Right ventricle myocardium superior (tissue), 1 donor: ENCODE measurements at places on chromosomes 5 and 9.

- no peak for DNase-seq
Observed at GRCh38 chr5:177967221-177967887, 28.7 kb downstream of the PROP1 start.

GRCh38 chr9:96038914-96039313, 163.4 kb downstream of the ERCC6L2 start:
- peak; percentile 14 for DNase-seq

DNA sequence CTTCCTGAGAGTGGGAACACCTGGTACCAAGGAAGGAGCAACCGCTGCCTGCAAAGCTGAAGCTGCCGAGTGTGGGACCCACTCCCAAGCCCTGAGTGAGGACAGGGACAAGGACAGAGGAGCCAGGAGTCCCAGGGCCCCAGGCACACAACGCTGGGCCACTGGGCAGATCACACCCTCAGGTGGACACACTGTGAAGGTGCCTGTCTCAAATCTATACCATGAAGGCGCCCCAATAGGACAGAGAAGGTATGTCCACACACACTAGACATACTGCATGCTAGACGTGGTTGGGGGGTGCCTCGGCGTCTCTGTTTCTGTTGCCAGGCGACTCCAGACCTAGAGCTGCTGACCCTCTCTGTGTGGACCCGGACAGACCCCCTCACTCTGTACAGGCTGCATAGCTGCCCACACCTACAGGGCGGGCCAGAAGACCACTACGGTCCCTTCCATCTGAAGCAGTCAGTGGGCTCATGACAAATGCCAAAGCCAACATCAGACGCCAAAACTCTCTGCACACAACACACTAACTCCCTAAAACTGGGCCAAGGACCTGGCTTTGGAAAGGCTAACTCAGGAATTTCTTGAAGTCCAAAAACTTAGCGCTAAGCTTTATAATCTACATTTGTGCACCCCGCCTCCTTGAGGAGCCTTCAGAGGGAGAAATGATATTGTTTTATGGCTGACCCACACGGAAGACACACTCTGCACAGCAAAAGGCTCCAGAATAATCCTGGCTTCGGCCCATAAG, 60.7 kb downstream of the ROR2 start:
- DNase-seq, result no peak

DNA sequence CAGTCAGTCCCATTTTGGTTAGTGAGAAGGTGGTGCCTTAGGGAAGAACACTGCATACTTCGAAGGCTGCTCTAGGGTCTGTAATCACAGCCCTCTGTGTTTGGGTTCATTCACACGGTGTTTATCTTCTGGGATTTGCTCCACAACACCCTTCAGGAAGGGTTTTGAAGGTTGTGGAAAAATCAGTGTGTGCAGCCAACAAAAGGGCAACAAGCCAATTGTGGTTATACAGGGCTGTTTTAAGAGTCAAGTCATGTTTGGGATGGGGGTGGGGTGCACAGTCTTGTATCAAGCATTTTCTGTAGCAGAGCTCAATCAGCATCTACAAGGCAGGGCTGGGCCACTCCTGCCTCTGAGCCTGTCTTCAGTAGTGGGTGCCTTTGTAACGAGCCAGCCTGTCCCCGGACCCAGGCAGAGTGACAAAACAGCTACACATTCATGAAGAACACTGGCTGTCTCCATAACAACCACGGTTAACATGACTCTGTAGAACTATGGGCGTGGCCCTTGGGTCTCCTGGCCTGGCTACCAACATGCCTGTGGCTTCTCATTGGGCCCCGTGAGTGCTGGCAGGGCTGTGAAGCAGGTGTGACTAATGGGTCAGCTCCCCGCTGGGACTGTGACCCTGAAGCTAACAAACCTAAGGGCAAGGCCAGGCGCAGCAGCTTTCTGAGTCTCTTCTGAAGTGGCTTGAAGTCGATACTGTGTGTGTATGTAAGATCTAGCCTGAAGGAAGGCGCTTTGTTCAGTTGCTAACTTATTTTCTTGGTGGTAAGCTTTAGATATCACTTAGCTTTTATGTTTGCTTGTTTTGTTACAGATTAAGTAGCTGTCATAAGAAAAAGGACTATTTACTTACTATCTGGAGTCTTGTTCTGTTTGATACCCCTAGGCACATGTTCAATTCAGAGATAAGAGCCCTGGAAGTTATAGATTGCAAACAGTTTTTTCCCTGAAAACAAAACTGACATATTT, 27.9 kb upstream of the GOLM1 start:
- no peak for DNase-seq

- no peak for DNase-seq
Observed at GRCh38 chr5:169956126-169956525, 24.2 kb downstream of the INSYN2B start.

DNA sequence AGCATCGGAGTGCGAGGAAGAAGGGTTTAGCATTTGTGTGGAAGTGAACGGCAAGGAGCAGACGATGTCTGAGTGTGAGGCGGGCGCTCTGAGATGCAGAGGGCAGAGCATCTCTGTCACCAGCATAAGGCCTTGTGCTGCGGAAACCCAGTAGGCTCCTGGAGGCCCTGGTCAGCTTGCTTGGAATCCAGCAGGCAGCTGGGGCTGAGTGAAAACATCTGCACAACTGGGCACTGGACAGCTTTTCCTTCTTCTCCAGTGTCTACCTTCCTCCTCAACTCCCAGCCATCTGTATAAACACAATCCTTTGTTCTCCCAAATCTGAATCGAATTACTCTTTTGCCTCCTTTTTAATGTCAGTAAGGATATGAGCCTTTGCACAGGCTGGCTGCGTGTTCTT, 72.1 kb downstream of the C7 start:
- no peak for DNase-seq

- peak; percentile 52 for DNase-seq
Observed at GRCh38 chr5:76859591-76860247, 9.9 kb downstream of the S100Z start.

GRCh38 chr5:132211787-132212186, 15.9 kb downstream of the P4HA2 start:
- peak; percentile 62 for DNase-seq
